ENCODE measurements at places on chromosomes 2 and 18.

GRCh38 chr2:10080536-10081304, 509 bp upstream of the CYS1 start:
- peak; percentile 52 for DNase-seq

GRCh38 chr2:241795021-241795999, 13.7 kb upstream of the NEU4 start:
- no peak for DNase-seq

DNA sequence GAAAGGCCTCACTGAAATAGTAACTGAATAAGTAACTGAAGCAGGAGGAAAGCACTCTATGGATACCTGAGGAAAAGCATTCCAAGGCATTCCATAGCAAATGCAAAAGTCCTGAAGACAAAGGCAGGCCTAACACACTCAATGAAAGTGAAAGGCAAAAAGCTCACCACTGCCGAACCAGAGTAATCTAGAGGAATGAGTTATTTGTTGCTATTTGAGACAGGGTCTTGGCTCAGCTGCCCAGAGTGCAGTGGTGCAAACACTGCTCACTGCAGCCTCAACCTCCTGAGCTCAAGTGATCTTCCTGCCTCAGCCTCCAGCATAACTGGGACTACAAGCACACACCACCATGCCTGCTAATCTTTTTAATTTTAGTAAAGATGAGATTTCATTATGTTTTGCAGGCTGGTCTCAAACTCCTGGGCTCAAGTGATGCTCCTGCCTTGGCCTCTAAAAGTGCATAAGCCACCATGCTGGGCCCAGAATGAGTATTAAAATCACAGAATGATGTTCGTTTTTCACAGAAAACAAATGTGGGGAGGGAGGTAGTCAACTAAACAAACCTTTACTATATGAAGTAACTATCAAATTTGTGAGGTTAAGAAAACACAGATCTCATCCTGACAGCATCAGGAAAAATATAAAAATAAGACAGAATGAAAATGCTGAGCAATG, 17.9 kb downstream of the PIAS2 start:
- no peak for DNase-seq

GRCh38 chr2:30026091-30027055, 105.0 kb upstream of the ALK start:
- DNase-seq: peak; percentile 61

DNA sequence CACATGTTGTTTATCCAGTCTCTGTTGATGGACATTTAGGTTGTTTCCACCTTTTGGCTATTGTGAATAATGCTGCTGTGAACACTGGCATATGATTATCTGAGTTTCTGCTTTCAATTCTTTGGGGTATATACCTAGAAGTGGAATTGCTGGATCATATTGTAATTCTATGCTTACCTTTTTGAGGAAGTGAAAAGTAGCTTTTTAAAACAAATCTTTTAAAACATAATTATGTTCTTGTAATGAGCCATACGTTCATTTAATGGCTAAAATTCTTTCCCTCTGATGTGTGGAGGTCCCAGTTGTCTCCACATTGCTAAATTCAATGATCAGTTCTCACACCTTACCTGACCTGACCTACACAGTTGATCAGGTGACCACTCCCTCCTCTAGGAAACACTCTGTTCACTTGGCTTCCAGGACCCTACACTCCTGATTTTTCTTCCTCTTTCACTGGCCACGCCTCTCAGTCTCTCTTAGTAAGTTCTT, 27.8 kb upstream of the SERTAD2 start:
- no peak for DNase-seq

DNA sequence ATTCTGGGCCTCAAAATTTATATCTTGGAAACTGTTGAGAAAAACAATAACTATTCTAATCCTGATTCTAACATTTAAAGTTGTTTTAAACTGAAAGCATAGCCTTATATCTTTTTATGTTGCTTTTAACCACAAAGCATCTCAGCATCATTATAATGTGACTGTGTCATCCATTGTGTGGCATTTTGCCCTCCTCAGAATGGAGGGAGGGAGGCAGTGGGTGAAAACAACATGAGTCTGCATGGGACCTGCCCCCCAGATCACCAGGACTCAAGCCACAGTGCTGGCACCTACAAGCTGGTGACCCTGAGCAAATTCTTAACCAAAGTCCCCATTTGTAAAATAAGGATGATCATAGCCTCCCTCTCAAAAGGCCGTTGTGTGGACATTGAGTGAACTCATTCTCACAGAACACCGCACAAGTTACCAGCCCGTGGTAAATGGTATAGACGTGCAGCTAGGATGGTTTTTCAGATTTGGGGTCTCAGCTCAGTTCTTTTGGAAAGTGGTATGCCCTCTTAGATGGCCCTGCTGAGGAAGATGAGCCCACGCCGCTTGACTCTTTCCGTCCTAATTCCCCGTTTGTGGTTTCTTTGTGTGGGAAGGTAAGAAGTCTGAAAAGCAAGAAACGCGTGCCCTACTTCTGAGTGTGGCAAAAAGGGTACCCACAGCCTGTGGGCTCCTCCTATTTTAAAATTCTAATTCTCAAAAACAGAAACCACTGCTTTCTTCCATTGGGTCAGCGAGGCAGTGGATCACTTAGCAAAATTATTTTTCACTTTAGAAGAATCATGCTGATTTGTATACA, 305.0 kb upstream of the ID2 start:
- DNase-seq: no peak

GRCh38 chr2:37560241-37560848, 111.1 kb downstream of the CDC42EP3 start:
- DNase-seq: no peak

DNA sequence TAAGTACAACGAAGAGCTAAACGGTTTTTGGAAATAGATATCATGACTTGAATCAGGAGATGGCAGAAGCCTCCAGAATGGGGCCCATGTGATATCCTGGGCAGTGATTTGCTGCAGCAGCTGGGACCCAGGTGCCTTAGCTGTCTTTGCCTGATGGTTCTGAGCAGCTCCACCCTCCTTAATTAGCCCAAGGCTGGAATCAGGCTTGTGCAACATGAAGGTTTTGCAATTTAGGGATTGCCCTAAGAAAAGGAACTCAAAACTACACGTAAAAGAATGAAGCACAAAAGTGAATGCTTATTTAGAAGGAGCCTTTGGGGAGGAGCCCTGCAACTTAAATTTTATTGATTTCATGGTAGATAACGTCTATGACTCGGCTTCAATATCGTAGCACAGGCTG, 17.3 kb upstream of the CNDP2 start:
- DNase-seq: no peak

DNA sequence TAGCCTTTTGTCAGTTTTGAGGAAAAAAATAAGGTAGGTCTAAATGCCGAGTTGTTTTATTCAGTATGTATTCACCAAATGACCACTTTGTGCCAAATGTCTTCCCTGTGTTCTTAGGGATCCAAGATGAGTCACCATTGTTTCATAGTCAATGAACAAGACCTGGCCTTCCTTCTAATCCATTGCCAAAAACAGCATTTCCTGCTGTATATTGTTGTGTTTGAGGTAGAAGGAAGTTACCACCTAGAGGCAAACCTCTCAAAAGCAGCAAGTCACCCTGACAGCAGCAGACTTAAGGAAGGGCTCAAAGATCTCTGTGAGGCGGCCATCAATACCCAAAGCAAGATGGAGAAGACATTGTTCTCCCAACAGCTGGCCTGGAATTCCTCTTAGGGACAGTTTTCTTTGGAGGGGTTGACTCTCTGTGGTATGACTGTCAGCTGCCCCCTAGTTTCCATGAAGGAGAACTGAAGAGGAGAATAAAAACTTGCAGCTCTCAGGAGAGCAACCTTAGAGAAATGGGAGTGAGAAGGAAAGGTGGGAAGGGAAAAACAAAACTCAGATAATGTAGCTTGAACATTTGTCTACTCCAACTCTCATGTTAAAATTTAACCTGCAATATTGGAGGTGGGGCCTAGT, 328.3 kb downstream of the LRATD1 start:
- DNase-seq: no peak

- no peak for DNase-seq
Observed at GRCh38 chr2:4101936-4102335, 398.6 kb downstream of the DCDC2C start.

DNA sequence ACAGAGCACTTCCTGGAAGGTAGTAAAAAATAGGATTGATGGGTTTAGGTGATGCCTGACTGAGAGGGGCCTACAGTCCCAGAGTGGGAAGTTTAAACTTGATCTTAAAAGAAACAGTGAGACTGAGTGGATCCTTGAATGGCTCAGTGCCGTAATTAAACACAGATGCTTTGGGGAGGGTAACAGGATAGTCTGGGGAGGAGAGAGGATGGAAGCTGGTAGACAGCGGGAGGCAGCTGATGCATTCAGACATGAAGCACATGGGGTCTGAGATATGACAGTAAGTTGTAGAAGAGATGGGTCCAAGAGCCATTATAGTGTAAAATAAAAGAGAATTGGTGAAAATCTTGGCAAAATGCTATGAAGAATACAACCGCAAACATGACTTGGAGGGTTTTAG, 54.4 kb downstream of the AOX1 start:
- DNase-seq: no peak

DNA sequence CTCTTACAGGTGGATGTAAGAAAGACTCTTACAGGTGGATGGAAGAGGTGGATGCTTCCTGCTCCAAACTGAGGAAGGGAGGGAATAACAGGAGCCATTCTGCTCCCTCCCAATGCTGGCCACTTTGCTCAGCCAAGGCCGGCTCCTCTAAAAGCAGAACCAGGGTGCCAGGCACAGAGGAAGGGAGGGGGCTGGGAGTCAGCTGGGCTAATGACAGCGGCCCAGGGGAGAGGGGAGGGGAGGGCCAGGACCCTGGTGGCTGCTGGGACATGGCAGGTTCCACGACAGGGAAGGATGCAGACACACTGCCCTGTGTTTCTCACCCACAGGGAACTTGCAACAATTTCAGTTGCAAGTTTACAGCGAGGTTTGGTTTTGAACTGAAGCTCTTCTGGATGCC, 173.4 kb downstream of the ANAPC1 start:
- DNase-seq: no peak

- no peak for DNase-seq
Observed at GRCh38 chr18:64276311-64277090, 127.6 kb upstream of the LINC00305 start.

GRCh38 chr2:237540823-237541222, 25.6 kb upstream of the PRLH start:
- DNase-seq: no peak

- DNase-seq: no peak
Observed at GRCh38 chr2:190094316-190094871, 31.9 kb upstream of the MSTN start.

DNA sequence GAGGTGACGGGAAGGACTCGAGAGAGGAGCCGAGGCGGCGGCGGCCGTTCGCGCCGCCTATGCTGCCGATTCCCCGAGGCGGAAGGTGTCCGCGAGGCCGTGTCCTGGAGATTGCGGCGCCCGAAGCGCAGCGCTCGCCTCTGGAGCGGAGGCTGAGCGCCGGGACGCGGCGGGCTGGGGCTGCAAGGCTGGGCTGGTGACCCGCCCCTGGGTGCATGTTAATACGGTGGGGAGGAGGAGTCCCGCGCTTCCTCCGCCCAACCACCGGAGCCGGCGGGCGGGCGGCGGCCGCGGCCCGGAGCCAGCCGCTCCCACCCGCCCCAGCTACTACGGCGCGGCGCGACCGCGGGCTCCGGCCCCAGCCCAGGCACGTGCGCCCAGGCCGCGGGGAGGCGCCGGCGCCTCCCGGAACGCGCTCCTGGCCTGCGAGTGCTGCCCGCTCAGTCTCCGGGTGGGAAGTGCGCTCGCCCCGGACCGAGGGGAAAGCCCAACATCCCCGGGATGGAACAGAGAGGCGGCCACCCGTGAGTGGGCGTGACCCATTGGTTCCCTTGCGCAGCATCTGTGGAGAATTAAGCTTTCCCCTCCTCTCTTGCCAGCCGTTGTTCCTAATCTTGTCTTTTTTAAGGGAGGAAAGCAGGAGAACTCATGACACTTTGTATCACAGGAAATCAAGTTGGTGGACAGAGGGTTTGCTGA, at the start of gene DLGAP1:
Gene DLGAP1, minus strand, starts transcription at position 195 of the 699 bp plus-strand sequence.
- DNase-seq: no peak

DNA sequence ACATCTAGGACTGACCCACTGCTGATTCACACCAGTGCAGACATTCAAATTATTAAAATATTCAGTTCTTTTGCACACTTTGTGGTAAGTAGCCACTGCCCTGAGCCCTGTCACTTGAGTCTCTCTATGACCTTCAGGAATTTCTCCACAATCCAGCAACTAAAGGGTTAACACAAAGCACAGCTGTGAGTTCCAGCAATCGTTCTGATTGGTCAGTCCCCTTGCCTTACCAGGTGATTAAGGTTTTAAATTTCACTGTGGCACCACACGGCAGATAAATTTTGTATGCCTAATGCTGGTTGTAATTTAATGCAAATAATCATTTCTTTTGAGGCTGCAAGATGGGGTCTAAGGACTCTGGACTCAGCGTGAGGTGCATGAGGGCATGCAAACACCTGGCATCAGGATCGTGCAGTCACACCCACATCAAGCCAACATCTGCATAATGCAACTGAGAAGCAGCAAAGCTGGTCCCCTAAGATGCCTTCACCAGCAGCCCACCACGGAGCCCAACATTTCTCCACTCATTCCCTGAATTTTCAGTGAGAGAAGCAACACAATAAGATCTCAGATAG, 36.6 kb downstream of the SLC14A1 start:
- no peak for DNase-seq

DNA sequence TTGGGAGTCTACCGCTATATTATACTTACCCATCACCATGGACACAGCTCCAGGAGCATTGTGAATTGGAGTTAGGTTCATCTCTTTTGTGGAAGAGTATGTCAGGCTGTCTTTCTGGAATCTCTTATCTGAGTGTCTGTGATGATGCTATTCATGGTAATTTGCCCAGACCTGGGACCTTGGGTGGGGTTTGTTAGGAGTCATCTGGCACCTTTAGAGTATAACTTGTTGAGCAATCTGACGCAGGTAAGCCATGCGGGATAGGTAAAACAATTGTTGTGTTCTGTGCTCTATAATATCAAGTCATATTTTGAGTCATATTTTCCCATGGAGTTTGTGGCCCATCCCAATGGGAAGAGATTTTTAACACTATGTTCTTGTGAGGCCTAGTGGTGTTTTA, 49.7 kb upstream of the MAPRE2 start:
- DNase-seq: no peak

GRCh38 chr2:189231719-189232323, 52.3 kb upstream of the COL5A2 start:
- DNase-seq: no peak

GRCh38 chr18:23094411-23095190, 40.7 kb upstream of the CABLES1 start:
- DNase-seq: no peak

GRCh38 chr2:152815634-152816257, 97.3 kb downstream of the ARL6IP6 start:
- DNase-seq: no peak

DNA sequence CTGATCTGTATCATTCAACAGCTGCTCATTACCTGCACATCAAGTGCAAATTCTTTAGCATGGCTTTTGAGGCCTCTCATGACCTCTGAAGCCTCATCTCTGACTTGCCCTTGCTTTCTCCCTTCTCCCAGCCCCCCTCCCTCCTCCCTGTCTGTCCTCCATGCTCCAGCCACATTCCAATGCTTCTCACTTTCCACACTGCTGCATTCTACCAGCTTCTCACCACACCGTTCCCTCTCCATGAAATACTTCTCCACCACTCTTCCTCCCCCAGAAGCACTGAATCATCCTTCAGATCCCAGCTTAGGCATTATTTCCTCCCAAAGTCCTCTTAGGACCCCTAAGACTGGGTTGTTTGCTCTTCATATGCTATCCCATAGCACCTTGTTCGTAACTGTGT, 26.9 kb downstream of the GCG start:
- DNase-seq: no peak

GRCh38 chr2:161992531-161992930, 81.5 kb downstream of the DPP4 start:
- DNase-seq: no peak

All from HuH-7 (cell line).